Fibroblast of skin of right quadriceps (primary cell): ENCODE measurements at places on chromosomes 4 and X.

DNA sequence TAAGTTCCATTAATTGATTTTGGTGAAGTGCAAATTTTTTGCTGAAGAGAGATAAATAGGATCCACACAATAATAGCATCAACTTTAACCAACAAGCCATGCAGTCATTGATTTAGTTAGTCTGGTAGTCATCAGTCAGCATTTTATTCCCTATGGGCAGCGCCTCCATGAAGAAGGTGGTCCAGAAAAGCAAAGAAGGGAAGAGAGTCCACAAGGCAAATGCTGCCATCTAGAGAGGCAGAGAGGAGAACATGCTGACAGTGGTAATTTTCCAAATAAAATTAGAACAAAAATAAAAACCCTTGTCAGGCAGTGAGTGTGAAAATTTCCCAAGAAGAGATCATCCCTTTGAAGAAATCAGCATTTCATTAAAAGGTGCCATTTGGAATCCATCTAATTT lies 366.7 kb upstream of the FAM241A start:
- peak; percentile 65 for DNase-seq

DNA sequence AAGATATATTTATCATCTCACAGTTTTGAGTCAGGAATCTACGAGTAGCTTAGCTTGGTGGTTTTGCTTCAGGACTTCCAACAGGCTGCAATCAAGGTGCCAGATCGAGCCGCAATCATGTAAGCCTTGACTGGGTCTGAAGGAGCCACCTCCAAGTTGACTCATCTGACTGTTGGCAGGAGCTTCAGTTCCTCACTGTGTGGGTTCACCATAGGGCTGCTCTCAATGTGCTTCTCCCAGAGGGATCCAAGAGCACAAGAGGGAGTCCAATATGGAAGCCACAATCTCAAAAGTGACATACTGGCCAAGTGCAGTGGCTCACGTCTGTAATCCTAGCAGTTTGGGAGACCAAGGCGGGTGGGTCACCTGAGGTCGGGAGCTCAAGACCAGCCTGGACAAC lies 26.5 kb downstream of the DCHS2 start:
- peak; percentile 34 for DNase-seq

DNA sequence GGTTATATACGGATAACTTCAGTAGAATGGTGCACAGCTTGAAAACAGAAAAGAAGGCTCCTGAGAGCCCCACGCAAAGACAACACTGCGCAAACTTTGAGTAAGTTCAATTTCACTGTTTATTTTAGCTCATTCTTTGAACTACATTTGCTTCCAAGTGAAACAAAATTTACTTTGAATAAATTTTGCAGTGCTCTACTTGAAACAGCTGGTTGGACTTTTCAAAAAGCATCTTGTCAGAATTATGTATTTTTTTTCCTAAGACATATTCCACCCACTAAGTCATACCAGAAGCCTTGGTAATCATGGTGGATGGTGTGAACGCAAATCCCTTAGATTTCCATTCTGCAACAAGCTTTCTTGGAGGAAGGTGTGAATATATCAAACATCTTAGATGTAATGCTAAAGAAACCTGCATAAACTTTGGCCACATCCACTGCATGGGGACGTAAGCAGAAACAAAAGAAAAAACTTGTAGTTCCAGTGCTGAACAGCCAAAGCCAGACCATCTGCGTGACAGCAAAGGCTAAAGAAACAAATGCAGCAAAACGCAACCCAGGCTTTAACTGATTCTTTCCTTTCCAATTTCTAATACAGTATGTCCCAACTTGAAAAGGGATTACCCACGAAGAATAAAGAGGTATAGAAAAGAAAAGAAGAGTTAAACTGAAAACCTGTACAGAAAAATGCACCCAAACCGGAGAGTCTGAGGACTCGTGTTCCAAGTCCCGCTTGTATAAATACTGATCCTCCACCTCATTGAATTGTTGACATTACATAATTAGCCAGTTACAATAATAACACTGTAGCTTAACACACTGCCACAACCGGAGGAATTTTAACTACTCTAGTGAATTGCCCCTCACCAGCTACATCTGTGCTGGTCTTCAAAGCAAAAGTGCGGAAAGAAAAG lies 90.9 kb downstream of the SH3RF1 start:
- DNase-seq: no peak

- no peak for DNase-seq
Measured at GRCh38 chr4:12924253-12924652, 559.9 kb downstream of the RAB28 start.

DNA sequence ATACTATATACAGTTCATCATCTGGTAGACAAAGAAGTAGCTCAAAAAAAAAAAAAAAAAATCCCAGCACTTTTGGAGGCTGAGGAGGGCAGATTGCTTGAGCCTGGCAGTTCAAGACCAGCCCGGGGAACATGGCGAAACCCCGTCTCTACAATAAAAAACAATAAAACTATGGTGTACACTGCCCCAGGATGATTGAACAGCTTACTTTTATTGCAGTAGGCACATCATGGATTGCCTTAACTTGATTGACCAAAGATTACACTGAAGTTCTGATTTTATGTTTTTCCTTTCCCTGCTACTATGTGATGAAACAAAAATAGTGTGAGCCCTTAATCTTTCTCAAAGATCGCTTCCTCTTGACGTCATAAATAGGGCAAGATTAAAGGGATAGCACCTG lies 60.6 kb downstream of the SNX25 start:
- no peak for DNase-seq

DNA sequence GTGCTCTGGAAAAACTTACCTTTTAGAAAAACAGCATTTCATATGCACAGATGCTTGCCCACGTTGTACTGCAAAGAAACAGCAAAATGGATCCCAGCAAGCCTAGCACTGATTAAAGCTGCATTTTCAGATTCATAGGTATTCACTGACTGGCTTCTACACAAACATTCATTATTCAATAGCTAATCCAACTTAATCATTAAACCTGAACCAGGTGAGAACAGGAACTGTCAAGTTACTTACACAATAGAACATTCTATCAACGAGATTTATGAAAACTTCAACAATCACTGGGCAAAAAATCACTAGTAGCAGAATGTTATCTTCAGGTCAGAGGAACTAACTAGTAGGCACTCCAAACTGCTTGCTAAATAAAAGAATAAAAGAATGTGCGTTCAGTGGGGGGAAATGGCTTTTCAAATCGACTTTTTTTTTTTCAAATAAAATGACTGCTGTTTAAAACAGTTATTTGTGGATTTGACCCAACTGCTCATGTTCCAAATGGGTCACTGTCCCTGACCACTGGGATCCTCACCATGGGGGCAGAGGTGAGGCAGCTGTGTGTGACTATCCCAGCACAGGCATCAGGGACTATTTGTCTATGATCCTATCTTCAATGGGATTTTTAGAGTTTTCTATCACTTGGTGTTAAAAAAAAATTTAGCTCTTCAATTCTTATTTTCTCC lies 42.3 kb downstream of the STX18 start:
- DNase-seq: no peak

- no peak for DNase-seq
Measured at GRCh38 chr4:101288365-101289145, 58.8 kb downstream of the PPP3CA start.
